H4 (cell line): ENCODE measurements at places on chromosomes 13 and 19.

GRCh38 chr19:53553865-53554791 is 16.2 kb downstream of the ZNF331 start:
- peak; percentile 42 for DNase-seq

DNA sequence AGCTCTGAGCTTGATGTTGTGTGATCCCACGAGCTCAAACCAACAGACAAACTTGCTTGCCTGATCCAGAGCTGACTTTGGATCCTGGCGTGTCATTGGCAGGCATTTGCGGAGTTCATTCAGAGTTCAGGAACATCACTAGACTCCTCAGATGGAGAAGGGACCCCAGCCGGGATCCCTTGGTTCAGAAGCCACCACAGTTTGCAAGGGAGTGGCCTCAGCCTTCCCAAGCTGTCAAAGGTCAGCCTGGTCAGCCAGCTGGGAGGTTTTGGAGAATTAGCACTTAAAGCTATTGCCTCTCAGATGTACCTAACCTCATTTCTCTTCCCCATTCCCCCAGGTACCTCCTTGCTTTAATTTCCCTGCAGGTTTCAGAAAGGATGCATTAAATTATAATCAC is 208.8 kb upstream of the SOX21 start:
- DNase-seq = no peak

- no peak for DNase-seq
Observed at GRCh38 chr19:8342684-8343482, at the start of gene KANK3. KANK3 (minus strand) TSS chr19:8343262; CDS start chr19:8337828, 5,434 bp downstream.

DNA sequence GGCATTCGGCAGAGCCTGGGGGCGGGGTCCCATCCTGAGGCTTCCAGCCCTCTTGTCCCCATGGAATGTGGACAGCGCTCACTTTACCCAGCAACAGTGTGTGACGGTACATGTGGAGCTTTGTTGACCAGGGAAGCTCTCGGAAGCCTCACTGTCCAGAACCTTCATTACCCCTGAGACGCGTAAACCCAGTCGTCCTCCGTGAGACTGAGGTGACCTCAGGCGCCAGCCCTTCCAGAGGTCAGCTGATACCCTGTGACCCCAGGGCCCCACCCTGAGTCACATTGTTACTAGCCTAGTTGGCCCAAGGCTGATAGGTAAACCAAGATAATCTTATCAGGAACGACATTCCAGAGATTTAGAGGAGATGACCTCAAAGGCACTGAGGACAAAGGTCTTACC is 10.2 kb upstream of the TMEM160 start:
- no peak for DNase-seq

- DNase-seq = no peak
Observed at GRCh38 chr13:53266757-53267156, 238.1 kb downstream of the OLFM4 start.

- no peak for DNase-seq
Observed at GRCh38 chr19:5130371-5131030, 161.6 kb downstream of the KDM4B start.

GRCh38 chr19:18700501-18701249 is 17.2 kb downstream of the CRTC1 start:
- DNase-seq = no peak

DNA sequence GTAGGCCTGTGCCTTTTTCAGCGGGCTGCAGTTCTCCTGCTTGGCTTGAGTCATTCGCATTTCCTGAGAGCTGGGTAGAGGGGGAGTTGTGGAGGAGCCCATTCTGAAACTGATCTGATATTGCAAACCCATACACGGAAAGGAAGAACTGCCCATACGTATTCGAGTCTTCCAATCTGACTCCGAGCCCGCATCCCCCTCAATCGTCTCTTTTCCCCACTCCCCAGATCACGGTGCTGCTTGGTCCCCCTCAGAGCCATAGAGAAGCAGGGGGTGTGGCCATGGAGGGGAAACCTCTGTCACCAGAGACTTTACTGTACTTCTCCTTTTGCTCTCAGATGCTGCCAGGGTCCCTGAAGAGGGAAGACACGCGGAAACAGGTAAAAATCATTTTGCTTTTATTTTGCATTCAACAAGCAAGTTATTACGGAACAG is at the start of gene CD22:
Gene CD22, plus strand, starts transcription at position 337 of the 435 bp plus-strand sequence. CDS start 2,854 bp downstream, outside the sequence.
- no peak for DNase-seq

DNA sequence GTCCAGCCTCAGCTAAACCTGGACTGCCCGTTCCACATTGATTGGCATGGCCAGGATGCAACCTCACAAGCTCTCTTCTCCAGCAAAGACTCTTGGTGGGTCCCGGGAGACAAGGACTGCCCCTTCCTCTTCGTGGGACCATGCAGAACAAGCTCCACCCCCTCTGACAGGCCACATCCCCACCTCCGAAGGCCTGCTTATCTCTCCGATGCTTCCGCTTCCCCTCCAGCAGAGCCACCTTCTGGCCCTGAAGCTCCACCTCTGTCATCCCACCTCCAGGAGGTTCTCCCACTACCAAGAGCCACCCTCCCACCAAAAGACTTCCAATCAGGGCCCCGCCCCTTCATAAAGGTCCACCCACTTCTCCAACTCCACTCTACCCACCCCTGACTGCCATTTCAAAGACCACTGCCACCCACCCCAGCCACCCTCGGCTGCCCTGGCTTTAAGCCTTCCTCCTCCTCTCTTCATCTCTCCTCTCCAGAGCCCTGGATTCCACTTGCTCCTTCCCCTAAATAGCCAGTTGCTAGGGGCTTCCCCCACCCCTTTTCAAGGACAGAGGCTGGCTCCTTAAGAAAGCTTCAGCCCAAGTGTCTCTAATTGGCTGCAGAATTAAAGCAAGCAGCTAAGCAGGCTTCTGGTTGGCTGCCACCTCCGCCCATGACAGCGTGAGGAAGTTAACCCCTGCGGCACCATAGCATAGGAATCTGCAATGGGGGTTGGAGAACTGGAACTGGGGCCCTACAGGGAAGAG is 9.9 kb downstream of the LRFN1 start:
- no peak for DNase-seq

DNA sequence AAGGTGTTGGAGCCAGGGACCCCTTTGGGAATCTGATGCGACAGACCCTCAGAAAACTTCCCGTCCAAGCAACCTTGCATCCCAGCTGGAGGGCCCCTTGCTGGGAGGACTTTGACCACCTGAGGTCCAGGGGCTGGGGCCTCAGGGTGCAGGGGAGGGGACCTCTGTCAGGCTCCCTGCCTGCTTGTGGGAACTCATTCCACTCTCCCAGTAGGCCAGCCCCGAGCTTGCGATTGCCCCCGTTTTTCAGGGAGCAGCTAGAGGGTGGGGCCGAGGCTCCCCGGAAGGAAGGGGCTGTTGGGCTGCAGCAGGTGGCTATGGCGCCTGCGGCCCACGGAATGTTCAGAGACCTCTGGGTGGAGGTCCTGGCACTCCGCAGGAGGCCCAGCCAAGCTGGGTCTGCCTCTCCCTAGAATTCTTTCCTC is 2.8 kb downstream of the GNA11 start:
- no peak for DNase-seq

GRCh38 chr13:40792284-40793051 is 3.1 kb downstream of the SLC25A15 start:
- DNase-seq = no peak

GRCh38 chr13:110797230-110797877 is 83.9 kb downstream of the ING1 start:
- DNase-seq = no peak

DNA sequence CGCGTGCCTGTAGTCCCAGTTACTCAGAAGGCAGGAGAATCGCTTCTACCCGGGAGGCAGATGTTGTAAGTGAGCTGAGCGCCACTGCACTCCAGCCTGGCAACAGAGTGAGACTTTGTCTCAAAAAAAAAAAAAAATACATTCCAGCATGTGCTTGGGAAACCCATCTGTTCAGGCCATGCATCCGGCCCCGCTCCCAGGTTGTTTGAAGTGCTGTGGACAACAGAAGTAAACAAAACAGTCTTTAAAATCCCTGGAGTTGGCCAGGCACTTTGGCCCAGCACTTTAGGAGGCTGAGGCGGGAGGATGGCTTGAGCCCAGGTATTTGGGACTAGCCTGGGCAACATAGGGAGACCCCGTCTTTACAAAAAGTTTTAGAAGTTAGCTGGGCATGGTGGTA is 3.2 kb upstream of the PTPRS start:
- DNase-seq = peak; percentile 86

- DNase-seq = no peak
Observed at GRCh38 chr13:36675213-36675536, 1.4 kb downstream of the SERTM1 start.

GRCh38 chr13:27495551-27495950 is 45.2 kb upstream of the MTIF3 start:
- no peak for DNase-seq

DNA sequence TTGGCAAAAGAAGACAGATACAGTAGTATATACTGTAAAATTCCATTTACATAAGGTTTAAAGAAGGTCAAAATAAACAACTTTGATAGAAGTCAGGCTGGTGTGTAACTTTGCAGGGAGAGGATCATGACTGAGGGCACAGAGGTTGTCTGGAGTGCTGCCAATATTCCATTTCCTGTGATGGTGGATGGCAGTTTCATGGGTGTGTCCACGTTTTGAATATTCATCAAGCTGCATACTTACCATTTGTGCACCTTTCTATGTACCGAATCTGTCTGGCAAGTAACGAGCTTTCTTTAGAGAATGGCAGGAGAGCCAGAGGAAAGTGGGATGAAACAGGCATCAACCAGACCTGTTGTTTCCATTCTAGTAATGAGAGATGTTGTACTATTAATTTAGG is 420.5 kb upstream of the HTR2A start:
- no peak for DNase-seq

DNA sequence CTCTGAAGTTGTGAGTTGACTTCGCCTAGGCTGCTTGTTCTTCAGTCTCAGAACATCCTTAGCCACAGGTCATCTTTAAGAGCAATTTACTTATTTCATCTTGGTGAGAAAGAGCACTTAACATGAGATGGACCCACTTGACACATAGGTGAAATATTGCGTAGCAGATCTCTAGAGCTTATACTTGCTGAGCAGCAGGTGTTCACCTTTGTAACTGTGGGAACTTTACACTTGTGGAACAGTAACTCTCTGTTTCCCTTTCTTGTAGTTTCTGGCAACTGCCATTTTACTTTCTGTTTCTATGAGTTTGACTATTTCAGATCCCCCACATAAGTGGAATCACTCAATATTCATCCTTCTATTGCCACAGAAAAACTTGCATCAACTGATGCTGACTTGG is 95.7 kb downstream of the SLC10A2 start:
- no peak for DNase-seq

DNA sequence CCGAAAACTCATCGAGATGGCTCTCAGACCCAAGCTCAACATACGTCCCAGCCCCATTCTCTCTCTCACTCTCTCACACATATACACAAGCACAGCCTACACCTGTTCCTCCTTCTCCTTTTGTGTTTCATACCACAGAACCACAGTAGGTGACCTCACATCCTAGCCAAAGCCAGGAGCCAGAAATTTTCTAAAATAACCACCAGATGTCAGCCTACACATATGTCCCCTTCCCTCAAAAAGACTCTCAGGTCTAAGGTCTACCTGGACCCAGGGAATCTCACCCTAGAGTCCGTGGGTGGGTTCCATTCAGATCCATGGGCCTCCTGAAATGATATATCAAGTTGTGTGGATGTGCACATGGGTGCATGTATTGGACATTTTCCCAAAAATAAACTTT is 104.2 kb upstream of the IPO5 start:
- DNase-seq = peak; percentile 14

DNA sequence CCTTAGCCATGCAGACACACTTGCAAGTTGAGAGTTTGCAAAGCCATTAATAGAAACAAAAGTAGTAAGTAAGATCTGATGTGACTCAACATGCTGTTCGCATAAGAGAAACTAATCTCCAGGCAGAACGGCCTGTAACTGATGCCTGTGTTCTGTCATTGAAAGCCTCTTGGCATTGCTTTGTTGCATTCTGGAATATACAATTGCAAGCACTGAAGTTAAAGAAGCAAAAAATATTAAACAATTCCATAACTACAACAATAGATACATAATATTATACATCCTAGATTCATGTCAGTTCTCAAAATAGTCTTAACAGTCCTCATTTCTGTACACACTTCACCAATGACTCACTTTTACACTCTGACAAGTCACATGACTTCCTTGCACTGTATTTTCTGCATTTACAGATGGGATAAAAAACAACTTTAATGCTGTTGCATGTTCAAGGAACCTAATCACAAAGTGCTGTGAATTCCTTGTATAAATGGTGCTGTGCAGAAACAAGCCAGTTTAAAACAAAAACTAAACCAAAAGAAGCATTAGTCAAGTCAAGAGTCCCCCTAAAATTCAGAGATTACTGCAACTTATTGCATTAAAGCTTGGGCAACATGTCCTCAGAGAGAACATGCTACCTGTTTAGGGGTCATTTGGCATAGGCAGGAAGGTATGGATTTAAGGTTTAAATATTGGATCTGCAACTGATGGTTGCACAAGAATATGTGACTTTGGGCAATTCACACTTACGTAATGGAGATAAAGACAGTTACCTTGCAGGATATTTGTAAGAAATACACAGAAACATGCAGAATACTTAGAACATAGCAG is 79.5 kb upstream of the SERP2 start:
- DNase-seq = no peak

- DNase-seq = no peak
Observed at GRCh38 chr13:113544071-113544891, 40.3 kb upstream of the TFDP1 start.

DNA sequence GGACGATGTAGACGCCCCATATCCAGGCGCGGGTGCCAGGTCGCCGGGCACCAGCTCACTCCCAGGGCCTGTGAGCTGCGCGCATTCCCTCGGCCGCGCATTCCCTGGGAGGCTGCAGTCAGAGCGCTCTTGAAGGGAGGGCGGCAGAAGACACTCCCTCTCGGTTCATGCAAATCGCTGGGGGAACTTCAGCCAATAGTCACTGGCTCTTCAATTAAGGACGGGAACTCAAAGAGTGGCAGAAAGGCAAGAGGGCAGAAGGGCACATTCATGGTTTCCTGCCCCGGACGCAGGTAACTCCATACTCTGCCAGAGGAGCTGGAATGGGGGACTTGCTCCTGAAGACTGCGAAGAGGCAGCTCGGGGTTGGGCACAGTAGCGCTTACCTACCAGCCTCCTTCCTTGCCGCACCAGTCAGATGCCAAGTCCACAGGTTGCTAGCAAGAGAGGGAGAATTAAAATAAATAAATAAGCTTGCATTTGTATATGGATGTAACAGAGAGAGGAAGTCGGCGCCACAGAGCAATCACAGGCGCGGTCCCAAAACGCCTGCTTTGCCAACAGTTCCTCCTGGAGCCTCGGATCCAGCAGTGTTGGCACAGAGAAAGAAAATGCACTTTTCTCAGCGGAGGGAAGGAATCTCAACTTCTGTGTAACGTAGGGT is 459 bp downstream of the PCDH20 start:
- DNase-seq = peak; percentile 66

- no peak for DNase-seq
Observed at GRCh38 chr19:53942001-53942786, 20.5 kb upstream of the CACNG8 start.

GRCh38 chr19:1307320-1307719 is 21.6 kb downstream of the EFNA2 start:
- DNase-seq = no peak

GRCh38 chr13:25046985-25047511 is 48.9 kb upstream of the PABPC3 start:
- DNase-seq = peak; percentile 3
